Activated naive CD4-positive, alpha-beta T cell treated with anti-CD3 and anti-CD28 coated beads, Interleukin-2, amount 50 U/mL, for 16 hours (primary cell): ENCODE measurements at places on chromosomes 7 and 10.

- no peak for DNase-seq
These were observed 40.3 kb downstream of the CPVL start for GRCh38 chr7:29105752-29106668.

DNA sequence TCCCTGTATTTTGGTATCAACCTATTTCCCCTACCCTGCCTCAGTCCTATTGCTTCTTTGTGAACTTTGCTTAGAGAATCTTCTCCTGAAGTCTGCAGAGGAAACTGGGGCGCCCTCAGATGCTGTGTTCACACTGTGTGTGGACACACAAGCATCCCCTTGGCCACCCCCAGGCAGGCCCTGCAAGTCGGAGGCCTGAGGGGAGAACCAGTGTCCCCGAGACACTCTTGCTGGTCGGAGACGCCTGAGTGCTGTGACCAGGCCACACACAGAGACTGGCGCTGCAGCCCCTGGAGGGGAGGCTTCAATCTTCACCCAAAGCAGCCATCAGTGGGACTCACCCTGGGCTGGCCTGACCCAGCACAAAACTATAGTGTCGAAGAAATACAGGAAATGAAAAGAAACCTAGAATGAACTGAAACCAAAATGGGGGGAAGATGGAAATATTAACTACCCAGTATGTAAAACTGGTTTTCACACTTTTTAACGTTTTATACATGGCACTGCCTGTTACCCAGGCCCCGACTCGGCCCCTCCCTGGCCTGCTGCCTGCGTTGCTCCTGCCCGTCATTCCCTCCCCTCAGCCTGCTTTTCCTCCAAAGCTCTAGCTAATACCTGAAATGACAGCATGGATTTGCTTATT lies 48.4 kb upstream of the FAM20C start:
- DNase-seq: no peak

DNA sequence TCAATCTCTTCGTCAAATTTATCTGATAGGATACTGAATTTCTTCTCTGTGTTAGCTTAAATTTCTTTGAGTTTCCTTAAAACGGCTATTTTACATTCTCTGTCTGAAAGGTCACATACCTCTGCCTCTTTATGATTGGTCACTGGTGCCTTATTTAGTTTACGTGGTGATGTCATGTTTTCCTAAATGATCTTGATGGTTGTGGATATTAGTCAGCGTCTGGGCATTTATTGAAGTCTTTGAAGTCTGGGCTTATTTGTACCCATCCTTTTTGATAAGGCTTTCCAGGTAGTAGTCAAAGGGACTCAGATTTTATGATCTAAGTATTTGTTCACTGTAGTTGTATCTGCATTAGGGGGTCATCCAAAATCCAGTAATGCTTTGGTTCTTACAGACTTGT lies 1407.5 kb upstream of the LRRTM3 start:
- no peak for DNase-seq

DNA sequence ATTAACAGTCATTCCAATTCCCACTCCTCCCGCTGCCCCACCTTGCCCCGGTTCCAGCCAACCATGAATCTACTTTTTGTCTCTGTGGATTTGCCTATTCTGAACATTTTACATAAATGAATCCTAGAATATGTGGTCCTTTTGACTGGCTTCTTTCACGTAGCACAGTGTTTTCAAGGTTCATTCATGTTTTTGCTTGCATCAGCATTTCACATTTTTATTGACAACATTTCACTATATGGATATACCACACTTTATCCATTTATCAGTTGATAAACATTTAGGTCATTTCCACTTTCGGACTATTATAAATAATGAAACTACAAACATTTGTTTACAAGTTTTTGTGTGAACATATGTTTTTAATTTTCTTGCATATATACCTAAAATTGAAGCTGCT lies 182.0 kb downstream of the ZNF248 start:
- DNase-seq: no peak

DNA sequence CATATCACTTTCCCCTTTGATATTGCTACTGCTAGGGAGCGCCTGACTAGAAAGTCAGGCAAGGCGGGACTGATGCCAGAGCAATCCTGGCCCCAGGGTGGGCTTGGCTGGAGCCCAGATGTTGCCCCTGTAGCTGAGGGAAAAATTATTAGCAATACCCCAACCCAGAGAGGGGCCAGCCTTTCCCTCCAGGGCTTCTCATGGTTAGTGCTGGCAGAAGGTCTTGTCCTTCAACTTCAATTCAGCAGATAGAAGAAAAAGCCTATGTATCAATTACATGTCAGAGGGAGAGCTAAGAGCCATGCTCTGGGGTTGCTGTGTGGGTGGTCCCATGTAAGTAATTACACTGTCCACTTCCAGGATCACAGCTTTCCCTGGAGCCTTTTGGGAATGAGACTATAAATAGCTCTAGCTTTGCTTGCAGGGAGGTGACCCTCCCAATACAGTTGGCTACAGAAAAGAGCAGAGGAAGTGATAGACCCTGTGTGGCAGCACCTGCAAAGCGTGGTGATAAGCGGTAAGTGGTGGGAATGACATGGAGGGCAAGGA lies 579.1 kb downstream of the CCSER2 start:
- DNase-seq: no peak

- DNase-seq: no peak
These were observed 72.5 kb upstream of the KCNMA1 start for GRCh38 chr10:77710081-77710551.

- no peak for DNase-seq
These were observed 37.4 kb upstream of the ITGB8 start for GRCh38 chr7:20293336-20293735.

- no peak for DNase-seq
These were observed 14.3 kb upstream of the ZNF467 start for GRCh38 chr7:149787428-149788299.

DNA sequence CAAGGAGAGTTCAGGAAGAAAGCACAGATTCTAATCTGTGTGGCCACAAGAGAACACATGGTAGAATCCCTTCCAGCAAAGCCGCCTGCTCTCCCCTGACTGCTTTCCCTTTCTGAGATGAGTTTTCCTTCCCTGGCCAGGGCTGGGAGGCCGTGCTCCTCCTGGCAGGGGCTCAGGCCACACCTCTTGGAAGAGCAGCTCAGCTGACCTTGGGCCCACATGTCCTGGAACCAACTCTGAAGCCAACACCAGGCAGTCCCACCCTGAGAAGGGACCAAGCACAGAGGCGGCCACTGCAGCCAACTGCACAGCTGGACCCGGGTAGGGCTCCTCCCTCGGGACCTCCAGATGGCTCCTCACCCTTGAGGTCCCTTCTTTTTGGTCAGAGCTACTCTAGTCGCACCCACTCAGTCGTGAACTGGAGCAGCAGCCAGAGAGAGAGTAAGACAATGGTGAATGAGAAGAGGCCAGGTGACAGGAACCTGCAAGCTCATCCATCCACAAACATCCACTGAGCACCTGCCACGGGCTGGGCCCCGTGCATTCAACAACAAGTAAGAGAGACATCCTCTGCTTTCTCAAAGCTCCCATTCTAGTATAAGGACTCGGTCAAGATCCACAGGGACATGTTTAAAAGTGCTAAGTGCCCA lies 40.3 kb downstream of the FAM53B start:
- DNase-seq: no peak

GRCh38 chr10:93745408-93746065 lies 12.2 kb upstream of the LGI1 start:
- DNase-seq: no peak

- DNase-seq: no peak
These were observed 8.4 kb downstream of the BNIP3 start for GRCh38 chr10:131973160-131973951.

- no peak for DNase-seq
These were observed 121.8 kb downstream of the UBE2H start for GRCh38 chr7:129830949-129831348.
